ENCODE measurements at places on chromosomes 1 and 21. TPM values are rescaled to one million over a fixed set of nuclear protein-coding genes. Genes with fewer than 3 reads are reported as not detected.
A peak's percentile ranks its signal among the peaks of the same experiment; 100 is the strongest.

- H3K36me3 ChIP-seq: no peaks in the 10 kb centered on the region
- H3K27me3 ChIP-seq: no peaks in the 10 kb centered on the region
- DNase-seq: no peak
- H3K4me3 ChIP-seq: no peak overlapping the region
Measured at GRCh38 chr1:94709891-94710581, 110.1 kb upstream of the SLC44A3 start.

DNA sequence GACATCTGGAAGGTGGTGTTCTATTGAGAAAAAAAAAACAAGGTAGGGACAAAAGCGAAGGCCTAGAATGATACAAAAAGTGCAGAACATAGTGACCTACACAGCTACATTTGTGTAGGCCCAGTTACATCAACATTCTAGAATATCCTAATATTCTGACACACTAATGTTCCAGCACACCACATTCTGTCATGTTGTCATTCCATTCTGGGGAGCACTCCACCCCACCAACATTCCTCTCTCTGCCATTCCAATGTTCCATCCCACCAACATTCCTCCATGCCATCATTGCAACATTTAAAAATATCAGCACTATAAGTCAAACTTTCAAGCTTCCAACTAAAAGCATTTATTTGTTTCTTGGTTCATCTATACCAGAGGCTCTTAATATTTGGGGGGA, 28.5 kb downstream of the COA7 start:
- H3K4me1 ChIP-seq: peaks cover 11% of the 10 kb centered on the region
- H3K27me3 ChIP-seq: no peaks in the 10 kb centered on the region
- no peak overlapping the region for H3K27ac ChIP-seq
- no peak for DNase-seq
- peaks cover 3% of the 10 kb centered on the region for H3K36me3 ChIP-seq

DNA sequence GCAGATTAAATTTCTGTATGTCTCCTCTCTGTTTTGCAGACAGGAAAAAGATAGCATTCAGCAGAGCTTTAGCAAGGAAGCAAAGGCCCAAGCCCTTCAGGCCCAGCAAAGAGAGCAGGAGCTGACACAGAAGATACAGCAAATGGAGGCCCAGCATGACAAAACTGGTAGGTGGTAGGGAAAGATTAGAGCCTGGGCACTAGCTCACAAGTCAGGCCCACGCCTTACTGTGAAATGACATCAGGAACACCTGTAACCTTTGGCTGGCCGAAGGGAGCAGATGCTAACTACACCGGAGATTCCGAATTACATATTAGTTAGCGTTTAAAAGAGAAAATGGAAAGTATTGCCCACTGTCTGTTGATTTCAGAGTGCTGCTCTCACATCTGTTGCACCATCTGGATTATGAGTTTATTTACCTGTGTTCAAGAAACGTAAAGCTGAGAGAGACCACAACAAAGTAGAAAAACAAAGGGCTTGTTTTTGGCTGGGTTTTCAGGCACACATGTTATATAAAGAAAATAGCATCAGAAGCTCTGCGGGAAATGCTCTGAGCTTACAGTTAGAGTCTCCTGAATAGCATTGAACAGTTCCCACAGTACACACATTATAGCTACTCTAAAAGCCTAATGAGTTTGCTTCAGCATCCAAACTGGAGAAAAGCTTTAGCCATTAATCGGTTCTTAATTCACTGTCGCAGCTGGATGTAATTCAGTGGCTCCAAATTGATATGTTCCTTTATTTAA, 160.0 kb downstream of the SDCCAG8 start:
- H3K27ac ChIP-seq: no peak overlapping the region
- peaks cover 26% of the 10 kb centered on the region for H3K4me1 ChIP-seq
- DNase-seq: no peak
- no peaks in the 10 kb centered on the region for H3K27me3 ChIP-seq
- H3K36me3 ChIP-seq: peaks cover 18% of the 10 kb centered on the region

GRCh38 chr1:78088015-78088414, 42.2 kb downstream of the GIPC2 start:
- no peak for DNase-seq
- no peak overlapping the region for H3K27ac ChIP-seq
- H3K4me3 ChIP-seq: no peak overlapping the region
- no peaks in the 10 kb centered on the region for H3K4me1 ChIP-seq

DNA sequence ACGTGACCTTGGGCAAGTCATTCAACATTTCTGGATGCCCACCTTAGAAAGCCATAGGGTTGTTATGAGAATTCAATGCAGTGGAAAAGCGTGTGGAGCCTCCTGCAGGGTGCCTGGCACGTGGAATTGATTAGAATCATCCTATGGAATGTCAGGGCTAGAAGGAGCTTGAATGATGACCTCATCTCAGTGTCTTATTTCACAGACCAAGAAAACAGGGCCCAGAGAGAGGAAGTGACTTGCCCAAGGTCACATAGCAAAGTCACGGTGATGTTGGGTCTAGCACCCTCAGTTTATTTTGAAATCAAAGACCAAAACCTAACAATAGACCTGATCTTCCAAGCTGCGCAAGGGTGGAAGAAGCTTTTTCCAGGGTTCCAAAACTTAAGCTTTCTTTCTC, 6.0 kb downstream of the TRABD2B start:
- no peaks in the 10 kb centered on the region for H3K36me3 ChIP-seq
- H3K4me3 ChIP-seq: no peak overlapping the region
- peaks cover 5% of the 10 kb centered on the region for H3K4me1 ChIP-seq
- H3K27ac ChIP-seq: no peak overlapping the region
- peaks cover 30% of the 10 kb centered on the region for H3K27me3 ChIP-seq

- DNase-seq: peak; percentile 85
- no peaks in the 10 kb centered on the region for H3K36me3 ChIP-seq
- peak overlapping the region; percentile 16 for H3K4me3 ChIP-seq
- peaks cover 5% of the 10 kb centered on the region for H3K27me3 ChIP-seq
- H3K27ac ChIP-seq: no peak overlapping the region
Measured at GRCh38 chr1:37673920-37674319, 18.4 kb upstream of the CDCA8 start.

- H3K27ac ChIP-seq: no peak overlapping the region
- no peak overlapping the region for H3K4me3 ChIP-seq
- H3K4me1 ChIP-seq: no peaks in the 10 kb centered on the region
Measured at GRCh38 chr1:47411436-47411835, 4.6 kb upstream of the FOXE3 start.

GRCh38 chr1:26597629-26598039, 68.1 kb downstream of the RPS6KA1 start:
- H3K27me3 ChIP-seq: no peaks in the 10 kb centered on the region
- H3K27ac ChIP-seq: no peak overlapping the region
- H3K4me1 ChIP-seq: peaks cover 8% of the 10 kb centered on the region
- no peak overlapping the region for H3K4me3 ChIP-seq

The TTC24 gene
- 0.51 TPM for total RNA-seq

The MSH4 gene
- 0.12 TPM for total RNA-seq

The LCE1B gene
- total RNA-seq: not detected

The PPIAL4G gene
- 0.12 TPM for total RNA-seq

Measured in activated CD4-positive, alpha-beta memory T cell treated with anti-CD3 and anti-CD28 coated beads for 36 hours (primary cell).